Chondrocyte (in vitro differentiated cells): ENCODE measurements at places on chromosomes 4 and X. TPM values are rescaled to one million over a fixed set of nuclear protein-coding genes. Genes with fewer than 3 reads are reported as not detected.

The TGIF2LX gene
- total RNA-seq: not detected in 3 replicates

The MSX1 gene
- total RNA-seq: 4.4 to 4.8 TPM (median 4.4 TPM) in 3 replicates

The CLCN4 gene
- total RNA-seq: 2.2 to 4.2 TPM (median 4.2 TPM) in 3 replicates

The TBX22 gene
- total RNA-seq: not detected in 3 replicates

The NEIL3 gene
- total RNA-seq: 1.5 to 2.5 TPM (median 1.7 TPM) in 3 replicates

DNA sequence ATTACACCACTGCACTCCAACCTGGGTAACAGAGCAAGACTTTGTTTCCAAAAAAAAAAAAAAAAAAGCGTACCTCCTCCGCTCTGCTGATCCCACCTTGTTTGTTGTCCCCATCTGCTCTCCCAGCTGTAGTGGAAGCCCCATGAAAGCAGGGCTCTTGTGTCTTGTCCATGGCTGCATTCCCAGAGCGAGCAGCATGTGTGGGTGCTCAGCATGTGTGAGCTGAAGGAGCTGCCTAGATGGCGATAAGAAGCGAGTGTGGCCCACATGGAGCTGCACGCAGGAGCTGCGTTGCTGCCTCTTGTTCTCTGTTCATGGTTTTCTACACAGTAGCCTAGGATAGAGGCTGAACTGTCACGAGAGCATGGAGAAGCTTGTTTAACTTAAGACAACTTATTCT is 12.4 kb downstream of the NSD2 start:
- H3K27ac ChIP-seq: no peak overlapping the region
- H3K27me3 ChIP-seq: no peaks in the 10 kb centered on the region
- H3K4me3 ChIP-seq: no peak overlapping the region
- H3K4me1 ChIP-seq: peaks cover 32% of the 10 kb centered on the region
- H3K36me3 ChIP-seq: no peaks in the 10 kb centered on the region

- no peak for DNase-seq
- H3K4me1 ChIP-seq: peaks cover 14% of the 10 kb centered on the region
- no peak overlapping the region for H3K4me3 ChIP-seq
- no peak overlapping the region for H3K27ac ChIP-seq
- peaks cover 2% of the 10 kb centered on the region for H3K36me3 ChIP-seq
- no peaks in the 10 kb centered on the region for H3K27me3 ChIP-seq
Measured at GRCh38 chrX:9091258-9091657, 57.3 kb upstream of the FAM9B start.

- no peaks in the 10 kb centered on the region for H3K36me3 ChIP-seq
- peaks cover 35% of the 10 kb centered on the region for H3K4me1 ChIP-seq
- H3K27me3 ChIP-seq: peaks cover 2% of the 10 kb centered on the region
- H3K4me3 ChIP-seq: no peak overlapping the region
- no peak overlapping the region for H3K27ac ChIP-seq
- no peak for DNase-seq
Measured at GRCh38 chrX:133670383-133670782, 255.1 kb upstream of the GPC4 start.

GRCh38 chr4:69823481-69824186 is 36.3 kb downstream of the SULT1E1 start:
- H3K27me3 ChIP-seq: no peaks in the 10 kb centered on the region
- peaks cover 8% of the 10 kb centered on the region for H3K4me1 ChIP-seq
- no peaks in the 10 kb centered on the region for H3K36me3 ChIP-seq
- no peak for DNase-seq
- no peak overlapping the region for H3K4me3 ChIP-seq
